ENCODE measurements at places on chromosomes 5 and 9. TPM values are rescaled to one million over a fixed set of nuclear protein-coding genes. Genes with fewer than 3 reads are reported as not detected.

CCDC192 gene
- 0.39 TPM for total RNA-seq

CDC20B gene
- not detected for total RNA-seq

TAS2R1 gene
- 0.76 TPM for total RNA-seq

HDHD3 gene
- total RNA-seq: 20.0 TPM

RFESD gene
- total RNA-seq: 2.5 TPM

OTULINL gene
- total RNA-seq: 27.5 TPM

DDX4 gene
- total RNA-seq: not detected

ADGRD2 gene
- not detected for total RNA-seq

STKLD1 gene
- 2.7 TPM for total RNA-seq

PDE6A gene
- total RNA-seq: 0.11 TPM

PCDHGB3 gene
- 3.1 TPM for total RNA-seq

RNF180 gene
- 1.2 TPM for total RNA-seq

HRCT1 gene
- total RNA-seq: 0.39 TPM

NDST1 gene
- total RNA-seq: 65.2 TPM

JAKMIP2 gene
- total RNA-seq: not detected

LCN1 gene
- total RNA-seq: not detected

SPATA31D4 gene
- not detected for total RNA-seq

PDE8B gene
- total RNA-seq: not detected

GZMA gene
- total RNA-seq: not detected

ARSI gene
- total RNA-seq: 9.4 TPM

RANBP3L gene
- not detected for total RNA-seq

NR5A1 gene
- not detected for total RNA-seq

RECK gene
- total RNA-seq: 22.2 TPM

PTPRD gene
- total RNA-seq: 88.3 TPM

DPYSL3 gene
- total RNA-seq: 142 TPM

ARHGEF37 gene
- 3.7 TPM for total RNA-seq

PRDM9 gene
- total RNA-seq: not detected

PFN3 gene
- total RNA-seq: not detected

IL17B gene
- total RNA-seq: not detected

TAF11L10 gene
- 0.39 TPM for total RNA-seq
